ENCODE measurements at places on chromosomes 13 and 19.

DNA sequence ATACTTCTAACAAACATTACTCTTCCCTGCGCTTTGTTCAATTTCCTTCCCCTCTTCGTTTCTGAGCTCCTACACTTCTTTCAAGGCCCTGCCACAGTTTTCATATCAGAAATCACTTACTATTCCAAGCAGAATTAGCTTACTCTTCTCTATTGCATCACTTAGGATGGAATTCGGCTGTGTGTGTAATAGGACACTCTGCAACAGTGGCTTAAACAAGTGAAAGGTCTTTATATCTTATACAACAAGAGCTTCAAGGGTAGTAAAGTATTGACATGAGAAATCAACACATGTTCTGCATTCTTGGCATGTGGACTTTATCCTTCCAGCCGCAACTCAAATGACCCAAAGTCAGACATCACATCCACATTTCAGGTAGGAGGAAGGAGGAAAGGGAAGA, 279.6 kb downstream of the PCDH20 start:
- no peak overlapping the region for H3K4me3 ChIP-seq
- no peaks in the 10 kb centered on the region for H3K27me3 ChIP-seq
- no peak overlapping the region for H3K27ac ChIP-seq
- no peaks in the 10 kb centered on the region for H3K4me1 ChIP-seq
- no peak for DNase-seq

DNA sequence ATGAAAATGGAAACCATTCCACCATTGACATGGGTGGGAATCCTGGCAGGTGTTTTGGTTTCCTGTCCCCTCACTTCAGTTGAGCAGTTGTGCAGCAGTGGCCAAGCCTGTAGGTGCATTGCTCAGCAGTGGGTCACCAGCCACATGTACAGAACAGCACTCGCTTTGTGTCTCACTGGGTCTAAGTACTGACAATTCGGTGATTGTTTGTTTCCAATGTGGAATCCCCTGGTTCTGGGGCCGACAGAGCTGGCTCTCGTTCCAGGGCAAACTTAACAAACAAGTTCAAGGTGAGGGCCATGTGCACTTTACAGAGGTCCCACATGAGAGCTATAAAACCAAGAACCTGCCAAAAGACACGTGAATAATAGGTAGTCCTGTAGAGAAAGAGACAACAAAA, 54.1 kb upstream of the SPATA13 start:
- H3K4me3 ChIP-seq, result no peak overlapping the region
- no peak overlapping the region for H3K27ac ChIP-seq
- no peaks in the 10 kb centered on the region for H3K36me3 ChIP-seq
- H3K27me3 ChIP-seq, result peaks cover 1% of the 10 kb centered on the region
- H3K4me1 ChIP-seq, result no peaks in the 10 kb centered on the region

DNA sequence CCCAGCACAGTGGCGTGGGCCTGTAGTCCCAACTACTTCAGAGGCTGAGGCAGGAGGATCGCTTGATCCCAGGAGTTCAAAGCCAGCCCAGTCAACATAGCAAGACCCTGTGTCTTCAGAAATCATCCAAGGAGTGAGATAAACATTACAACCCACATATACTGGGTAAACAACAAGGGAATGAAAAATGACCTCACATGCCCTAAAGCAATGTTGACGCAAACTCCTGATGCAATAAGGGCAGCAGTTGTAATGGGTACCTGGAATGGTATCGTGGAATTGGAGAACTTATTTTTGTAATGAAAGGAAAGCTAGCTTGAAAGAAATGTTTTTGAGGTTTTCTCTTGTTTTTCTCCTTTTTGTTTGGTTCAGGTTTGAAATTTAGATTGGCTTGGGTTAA, 24.5 kb upstream of the LGALS16 start:
- peaks cover 67% of the 10 kb centered on the region for H3K27me3 ChIP-seq
- H3K36me3 ChIP-seq, result no peaks in the 10 kb centered on the region
- no peaks in the 10 kb centered on the region for H3K4me1 ChIP-seq
- no peak overlapping the region for H3K4me3 ChIP-seq
- H3K27ac ChIP-seq, result no peak overlapping the region

DNA sequence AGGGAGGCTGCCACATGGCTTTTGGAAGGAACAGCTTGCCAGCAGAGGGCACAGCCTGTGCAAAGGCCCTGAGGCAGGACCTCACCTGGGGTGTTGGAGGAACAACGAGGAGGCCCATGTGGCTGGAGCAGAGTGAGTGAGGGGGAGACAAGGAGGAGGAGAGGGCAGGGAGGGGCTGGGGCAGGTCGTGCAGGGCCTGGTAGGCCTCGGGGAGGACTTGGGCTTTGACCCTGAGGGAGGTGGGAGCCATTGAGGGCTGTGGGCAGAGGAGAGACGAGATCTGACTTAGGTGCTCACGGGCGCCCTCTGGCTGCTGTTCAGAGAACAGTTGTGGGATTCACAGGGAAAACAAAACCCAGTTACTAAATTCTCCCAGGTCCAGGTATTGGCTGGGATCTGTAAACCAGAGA, 25.2 kb downstream of the ZNRF4 start:
- peaks cover 2% of the 10 kb centered on the region for H3K36me3 ChIP-seq
- H3K4me3 ChIP-seq, result no peak overlapping the region
- H3K27ac ChIP-seq, result no peak overlapping the region
- peak; percentile 20 for DNase-seq

GRCh38 chr13:67844574-67844973, 614.4 kb upstream of the PCDH9 start:
- DNase-seq, result no peak
- no peak overlapping the region for H3K27ac ChIP-seq
- H3K4me1 ChIP-seq, result no peaks in the 10 kb centered on the region
- H3K4me3 ChIP-seq, result no peak overlapping the region
- H3K27me3 ChIP-seq, result no peaks in the 10 kb centered on the region

GRCh38 chr13:23087880-23088279, 92.9 kb upstream of the SGCG start:
- peaks cover 18% of the 10 kb centered on the region for H3K27me3 ChIP-seq
- no peak overlapping the region for H3K4me3 ChIP-seq
- H3K36me3 ChIP-seq, result peaks cover 3% of the 10 kb centered on the region
- DNase-seq, result no peak
- no peak overlapping the region for H3K27ac ChIP-seq
